ENCODE measurements at places on chromosomes 1 and 21.

GRCh38 chr1:159274631-159275030 is 27.5 kb upstream of the FCER1A start:
- DNase-seq = no peak

GRCh38 chr1:15236321-15236721 is 10.7 kb upstream of the FHAD1 start:
- no peak for DNase-seq

DNA sequence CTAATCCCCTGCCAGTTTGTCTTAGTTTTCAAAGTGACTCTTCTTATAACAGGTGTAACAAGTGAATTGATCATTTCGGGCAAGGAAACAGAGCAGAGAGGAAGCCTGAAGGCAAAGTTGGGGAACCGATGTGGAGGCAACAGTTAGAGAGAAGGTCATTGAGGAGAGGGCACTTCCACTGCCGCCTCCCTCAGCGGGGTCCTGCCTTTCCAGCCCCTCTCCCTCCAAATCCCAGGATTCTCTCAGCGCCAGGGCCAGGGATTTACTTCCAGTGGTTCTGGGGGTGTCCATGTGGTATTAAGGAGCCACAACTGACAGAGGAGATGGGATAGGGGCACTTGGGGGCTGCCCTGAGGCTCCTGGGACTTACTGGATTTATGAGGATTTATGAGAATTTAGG is 39.7 kb upstream of the PDE9A start:
- no peak for DNase-seq

DNA sequence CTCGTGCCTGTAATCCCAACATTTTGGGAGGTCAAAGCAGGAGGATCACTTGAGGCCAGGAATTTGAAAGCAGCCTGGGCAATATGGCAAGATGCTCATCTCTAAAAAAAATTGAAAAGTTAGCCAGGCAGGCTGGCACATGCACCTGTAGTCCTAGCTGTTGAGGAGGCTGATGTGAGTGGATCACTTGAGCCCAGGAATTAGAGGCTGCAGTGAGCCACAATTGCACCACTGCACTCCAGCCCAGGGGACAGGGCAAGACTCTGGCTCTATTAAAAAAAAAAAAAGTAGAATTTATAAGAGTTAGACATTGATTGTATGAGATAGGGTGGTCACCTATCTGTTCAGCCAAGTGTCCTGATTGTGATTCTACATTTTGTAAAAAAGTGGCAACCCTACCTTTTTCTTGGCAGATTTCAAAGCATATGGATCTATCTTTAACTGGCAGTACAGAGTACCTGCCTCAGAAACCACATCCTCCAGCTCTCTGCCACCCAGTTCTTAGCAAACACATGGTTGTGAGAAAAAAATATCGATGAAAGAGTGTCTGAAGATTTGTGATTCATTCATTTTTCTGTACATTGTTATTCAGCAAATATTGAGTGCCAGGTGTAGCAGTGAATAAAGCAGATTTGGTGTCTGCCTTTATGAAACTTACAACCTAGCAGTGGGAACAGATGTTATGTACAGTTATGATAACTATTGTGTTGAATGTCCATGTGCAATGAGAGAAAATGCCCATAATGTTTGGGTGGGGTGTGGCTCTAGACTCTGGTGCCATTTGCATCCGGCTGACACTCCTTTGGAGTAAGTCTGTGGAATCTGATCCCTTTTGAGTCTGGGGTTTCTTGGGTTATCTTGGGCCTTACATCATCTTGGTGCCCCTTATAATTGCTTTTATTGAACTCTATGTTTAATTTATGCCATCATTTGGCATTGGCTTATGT is 82.5 kb downstream of the ST3GAL3 start:
- no peak for DNase-seq

DNA sequence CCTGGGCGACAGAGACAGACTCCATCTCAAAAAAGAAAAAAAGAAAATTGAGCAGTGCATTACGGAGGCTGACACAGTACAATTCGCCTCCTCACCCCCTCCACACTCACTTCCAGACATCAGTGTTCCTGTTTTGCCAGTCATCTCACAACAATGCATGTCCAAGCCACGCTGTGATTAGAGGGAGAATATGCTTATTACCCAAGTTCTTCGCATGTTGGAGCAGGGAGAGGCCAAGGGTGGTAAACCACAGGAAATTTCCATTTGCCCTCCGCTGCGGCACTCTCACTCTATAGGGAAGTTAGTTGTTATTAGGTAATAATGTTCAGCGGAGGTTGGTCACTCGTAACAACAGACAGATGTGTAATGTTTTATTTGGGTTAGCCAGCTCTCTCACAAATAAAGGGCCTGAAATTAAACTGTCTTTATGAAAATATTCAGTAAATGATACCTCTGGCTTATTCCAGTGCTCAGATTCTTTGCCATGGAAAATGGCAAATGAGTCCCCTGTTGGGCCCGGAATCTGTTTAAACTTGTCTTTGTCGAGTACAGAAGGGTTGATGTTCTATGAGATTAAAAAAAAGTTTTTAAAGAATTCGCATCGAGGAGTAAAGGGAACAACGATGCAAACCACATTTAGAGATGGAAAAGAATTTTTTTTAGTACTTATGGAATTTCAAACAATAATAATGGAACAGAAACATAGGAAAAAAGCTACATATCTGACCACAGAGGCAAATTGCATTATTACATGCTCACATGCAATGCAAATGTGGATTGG is 33.1 kb downstream of the KCNJ15 start:
- DNase-seq = no peak

DNA sequence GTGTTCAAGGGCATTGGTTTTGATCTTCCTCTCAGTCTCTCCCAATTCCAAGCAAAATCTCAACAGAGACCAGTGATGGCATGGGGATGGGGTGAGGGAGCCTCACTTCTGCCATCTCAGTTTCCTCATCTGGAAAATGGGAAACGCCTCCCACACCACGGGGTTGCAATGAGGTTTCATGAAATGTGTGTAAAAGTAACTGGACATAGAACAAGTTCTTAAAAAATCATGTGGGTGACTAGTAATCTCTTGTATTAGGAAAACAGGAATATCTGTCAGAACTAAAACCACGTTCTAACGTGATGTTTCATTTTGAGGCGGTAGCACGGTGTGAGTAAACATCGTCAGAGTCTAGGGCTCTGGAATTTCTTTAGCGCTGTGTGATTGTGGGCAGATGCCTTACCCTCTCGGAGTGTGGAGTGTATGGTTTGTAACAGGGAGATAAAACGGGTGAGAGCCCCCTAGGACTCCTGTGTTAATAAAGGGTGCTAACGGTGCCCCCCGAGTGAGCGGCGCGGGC is 55.5 kb upstream of the DNAJC6 start:
- DNase-seq = peak; percentile 28
